ENCODE measurements at places on chromosomes 12 and 14.

DNA sequence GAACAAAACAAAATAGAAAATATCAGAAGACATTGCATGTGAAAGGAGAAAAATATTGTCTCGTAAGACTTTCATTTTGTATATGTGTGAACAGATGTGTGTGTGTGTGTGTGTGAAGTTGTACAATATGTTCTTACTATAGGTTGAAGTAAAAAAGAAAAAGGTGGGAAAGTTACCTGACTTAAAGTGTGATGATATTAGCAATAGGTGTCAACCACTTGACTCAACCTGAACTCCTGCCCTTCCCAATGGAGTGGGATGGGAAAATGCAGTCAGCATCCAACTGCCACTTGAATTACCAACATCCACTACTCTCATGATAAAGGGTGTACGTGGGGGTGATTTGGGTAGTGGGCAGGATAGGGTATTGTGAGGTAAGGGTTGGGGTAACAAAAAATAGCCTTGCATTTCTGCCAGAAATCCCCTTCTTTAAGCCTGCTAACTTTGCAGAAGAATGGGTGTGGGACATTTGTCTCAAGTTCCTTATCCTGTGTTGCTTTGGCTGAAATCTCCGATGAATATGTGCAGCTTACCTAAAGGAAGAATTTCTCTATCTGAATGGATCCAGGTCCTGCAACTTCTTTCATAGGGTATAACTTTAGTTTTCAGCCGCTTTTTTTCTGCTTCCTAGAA, 181.6 kb downstream of the CHST11 start:
- no peak for DNase-seq

DNA sequence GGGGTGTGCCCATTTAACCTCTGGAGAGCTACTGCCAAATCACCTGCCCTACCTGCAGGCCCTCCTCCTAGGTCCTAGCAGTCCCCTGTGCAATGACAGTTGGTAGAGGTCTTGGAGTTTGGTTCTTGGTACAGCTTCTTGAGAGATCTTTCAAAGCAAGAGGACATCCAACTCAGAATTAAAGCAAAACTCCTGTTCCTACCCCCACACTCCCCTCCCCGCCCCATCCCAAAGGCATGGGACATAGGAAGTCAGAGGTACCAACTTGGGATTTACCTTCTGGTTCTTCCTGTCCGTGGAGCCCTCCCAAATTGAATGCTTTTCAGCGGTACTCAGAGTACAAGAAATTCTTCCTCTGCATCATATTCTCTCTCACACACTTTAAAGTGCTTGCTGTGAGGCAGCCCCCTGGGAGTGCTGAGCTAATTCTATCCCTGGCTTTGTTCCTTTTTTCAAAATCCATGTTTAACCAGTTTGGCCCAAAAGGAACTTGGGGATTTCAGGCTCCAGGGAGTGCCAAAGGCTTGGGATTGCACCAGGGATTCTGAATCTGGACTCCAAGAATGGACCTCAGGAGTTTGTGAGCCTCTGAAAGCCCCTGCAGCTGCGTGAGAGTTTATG, 40.8 kb downstream of the GALNT16 start:
- no peak for DNase-seq

DNA sequence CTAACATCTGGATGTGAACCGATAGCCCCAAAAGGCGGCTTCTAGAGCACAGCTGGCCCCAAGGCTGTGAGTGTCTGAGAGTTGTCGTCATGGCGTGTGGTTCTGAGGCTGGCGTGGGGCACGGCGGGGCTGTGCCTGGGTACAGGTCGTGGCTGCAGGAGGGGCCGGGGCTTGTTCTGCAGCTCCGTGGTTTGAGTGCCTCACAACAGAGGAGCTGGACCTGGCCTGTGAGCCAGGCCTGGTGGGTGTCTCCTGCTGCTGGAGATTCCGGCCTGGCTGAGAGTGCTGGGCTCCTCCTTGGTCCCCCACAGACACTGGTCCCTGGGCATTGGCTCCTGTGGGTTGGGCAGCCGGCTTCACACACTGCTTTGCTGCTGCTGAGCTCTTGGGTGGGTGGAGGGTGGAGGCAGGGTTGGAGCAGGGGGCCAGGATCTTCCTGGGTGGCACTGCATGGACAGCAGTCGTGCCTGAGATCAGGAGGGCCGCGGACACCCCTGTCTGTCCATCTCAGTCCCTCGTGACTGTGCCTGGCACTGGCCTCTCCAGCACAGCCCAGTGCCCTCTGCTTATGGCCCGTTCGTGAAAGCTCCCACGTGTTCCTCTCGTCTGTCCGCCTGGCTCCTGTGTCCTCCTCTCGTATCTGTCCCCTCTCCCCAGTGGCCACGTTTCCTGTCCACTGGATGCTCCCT, 31.8 kb upstream of the TEX22 start:
- DNase-seq = no peak

GRCh38 chr12:61879229-61879628, 381.0 kb upstream of the USP15 start:
- DNase-seq = no peak

DNA sequence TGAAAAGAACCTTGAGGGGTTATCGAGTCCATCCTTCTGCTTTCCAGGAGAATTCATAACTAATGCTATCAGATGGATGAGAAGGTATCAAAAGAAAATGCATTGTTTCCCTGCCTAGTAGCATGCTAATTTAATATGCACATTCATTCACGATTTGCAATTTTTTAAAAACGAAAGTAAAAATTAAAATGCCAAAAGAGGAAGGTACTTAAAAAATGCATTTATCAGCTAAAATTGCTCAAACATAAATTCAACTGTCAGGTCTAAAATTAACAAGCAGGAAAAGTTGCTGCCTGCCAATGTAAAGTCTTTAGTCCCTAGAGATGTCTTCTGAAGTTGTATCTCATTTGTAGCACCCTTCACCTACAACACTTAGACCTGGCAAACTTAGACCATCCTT, 7.9 kb downstream of the ATF7 start:
- no peak for DNase-seq

- no peak for DNase-seq
Measured at GRCh38 chr12:47885566-47885965, 19.2 kb downstream of the VDR start.

DNA sequence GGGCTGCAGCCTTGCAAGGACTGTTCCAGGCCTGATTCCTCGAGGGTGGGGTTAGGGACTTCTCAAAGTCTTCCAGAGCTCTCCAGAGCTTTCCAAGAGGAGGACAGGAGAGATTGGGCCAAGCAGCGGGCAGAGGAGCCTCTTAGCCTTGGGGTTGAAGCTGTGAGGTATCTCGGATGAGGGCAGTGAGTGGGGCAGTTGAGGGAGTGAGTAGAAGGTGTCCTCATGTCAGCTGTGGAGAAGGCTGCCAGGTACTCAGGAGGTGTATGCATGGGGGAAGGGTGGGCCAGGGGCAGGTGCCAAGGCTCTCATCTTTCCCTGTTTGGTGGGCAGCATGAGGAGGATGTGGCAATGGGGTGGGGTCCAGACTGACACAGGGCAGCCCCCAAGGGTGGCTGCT, 7.7 kb downstream of the KRT83 start:
- no peak for DNase-seq

DNA sequence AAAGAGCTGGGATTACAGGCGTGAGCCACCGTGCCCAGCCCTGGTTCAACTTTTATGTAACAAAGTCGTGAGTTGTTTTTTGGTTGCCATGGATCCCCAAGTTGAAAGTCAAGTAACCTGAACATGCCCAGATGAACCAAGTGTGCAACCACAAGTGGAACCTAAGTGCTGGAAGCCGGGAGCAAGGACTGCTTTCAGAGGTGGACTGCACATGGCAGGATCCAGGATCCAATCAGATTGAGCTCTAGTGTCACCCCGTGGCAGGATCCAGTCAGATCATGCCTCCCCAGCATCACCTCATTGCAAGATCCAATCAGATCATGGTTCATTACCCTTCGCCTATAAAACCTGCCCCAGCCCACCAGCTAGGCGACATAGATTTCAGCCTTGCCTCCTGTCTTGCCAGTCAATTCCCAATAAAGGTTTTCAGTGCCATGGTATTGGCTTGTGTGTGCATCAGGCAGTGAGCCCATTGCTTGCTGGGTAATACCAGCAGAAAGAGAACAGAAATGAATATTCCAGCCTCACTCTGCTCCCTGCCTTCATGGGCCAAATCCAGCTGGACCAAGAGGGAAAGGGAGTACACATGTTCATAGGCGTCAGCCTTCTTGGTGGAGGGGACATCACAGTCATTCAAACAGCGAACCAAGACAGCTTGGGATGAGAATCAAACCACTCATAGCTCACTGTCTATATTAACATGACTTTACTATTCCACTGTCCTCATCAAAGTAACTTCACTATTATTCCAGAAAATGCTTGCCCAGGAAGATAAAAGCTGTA, 43.6 kb upstream of the VASH1 start:
- DNase-seq = no peak

- DNase-seq = no peak
Measured at GRCh38 chr14:77077040-77077439, 21.0 kb upstream of the CIPC start.

DNA sequence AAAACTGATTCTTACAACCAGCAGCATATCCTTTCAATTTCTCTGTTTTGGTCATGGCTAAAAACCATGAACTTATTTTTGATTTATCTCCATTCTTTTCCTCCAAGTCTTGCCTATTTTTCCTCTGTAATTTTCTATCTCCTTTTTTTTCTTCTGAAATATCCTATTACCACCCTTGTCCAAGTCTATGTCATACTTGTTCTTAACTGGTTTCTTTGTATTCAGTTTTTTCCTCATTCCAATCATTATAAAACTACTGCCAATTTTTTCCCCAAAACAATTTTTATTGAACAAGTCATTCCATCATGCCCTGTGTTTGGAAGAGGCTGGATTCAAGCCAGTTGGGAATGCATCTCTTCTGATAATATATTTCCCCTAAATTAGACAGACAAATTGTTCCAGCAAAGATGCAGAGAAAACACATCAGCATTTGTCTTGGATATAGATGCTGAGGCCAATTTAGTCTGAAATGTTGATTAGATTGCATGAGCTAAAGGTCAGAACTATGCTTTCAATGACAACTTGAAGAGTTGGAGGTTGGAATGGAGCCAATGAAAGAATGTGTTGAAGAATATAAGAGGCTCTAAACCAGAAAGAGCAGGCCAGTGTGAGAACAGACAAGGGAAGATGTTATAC, 30.7 kb downstream of the OTOGL start:
- no peak for DNase-seq
